ENCODE measurements at places on chromosomes 2 and 18.

- H3K4me1 ChIP-seq, result peaks cover 15% of the 10 kb centered on the region
- DNase-seq, result no peak
- H3K4me3 ChIP-seq, result no peak overlapping the region
- H3K27me3 ChIP-seq, result no peaks in the 10 kb centered on the region
These were observed 2.2 kb upstream of the IWS1 start for GRCh38 chr2:127528487-127528886.

DNA sequence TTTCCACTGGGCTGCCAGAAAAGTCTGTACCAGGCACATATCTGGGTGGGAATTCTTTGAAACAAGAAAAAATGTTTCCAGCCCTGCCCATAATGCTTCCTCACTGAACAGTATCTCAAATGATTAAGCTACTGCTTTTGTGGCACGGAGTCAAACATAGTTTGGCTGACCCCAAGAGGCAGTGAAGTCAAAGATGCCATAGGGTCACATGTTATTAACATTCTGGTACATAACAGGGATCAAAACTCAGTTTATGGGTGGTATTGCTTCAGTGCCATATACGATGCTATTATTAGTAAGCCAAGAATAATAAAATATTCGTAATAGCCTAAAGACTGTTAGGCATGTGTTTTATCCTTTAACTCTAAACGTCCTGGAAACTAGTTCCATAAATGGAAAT is 112.4 kb downstream of the FEZ2 start:
- H3K4me1 ChIP-seq, result no peaks in the 10 kb centered on the region
- no peak overlapping the region for H3K27ac ChIP-seq
- H3K36me3 ChIP-seq, result no peaks in the 10 kb centered on the region
- no peak overlapping the region for H3K4me3 ChIP-seq

GRCh38 chr2:23602116-23602515 is 217.1 kb downstream of the KLHL29 start:
- no peaks in the 10 kb centered on the region for H3K4me1 ChIP-seq
- DNase-seq, result no peak
- no peak overlapping the region for H3K4me3 ChIP-seq
- no peaks in the 10 kb centered on the region for H3K36me3 ChIP-seq
- H3K27ac ChIP-seq, result no peak overlapping the region

DNA sequence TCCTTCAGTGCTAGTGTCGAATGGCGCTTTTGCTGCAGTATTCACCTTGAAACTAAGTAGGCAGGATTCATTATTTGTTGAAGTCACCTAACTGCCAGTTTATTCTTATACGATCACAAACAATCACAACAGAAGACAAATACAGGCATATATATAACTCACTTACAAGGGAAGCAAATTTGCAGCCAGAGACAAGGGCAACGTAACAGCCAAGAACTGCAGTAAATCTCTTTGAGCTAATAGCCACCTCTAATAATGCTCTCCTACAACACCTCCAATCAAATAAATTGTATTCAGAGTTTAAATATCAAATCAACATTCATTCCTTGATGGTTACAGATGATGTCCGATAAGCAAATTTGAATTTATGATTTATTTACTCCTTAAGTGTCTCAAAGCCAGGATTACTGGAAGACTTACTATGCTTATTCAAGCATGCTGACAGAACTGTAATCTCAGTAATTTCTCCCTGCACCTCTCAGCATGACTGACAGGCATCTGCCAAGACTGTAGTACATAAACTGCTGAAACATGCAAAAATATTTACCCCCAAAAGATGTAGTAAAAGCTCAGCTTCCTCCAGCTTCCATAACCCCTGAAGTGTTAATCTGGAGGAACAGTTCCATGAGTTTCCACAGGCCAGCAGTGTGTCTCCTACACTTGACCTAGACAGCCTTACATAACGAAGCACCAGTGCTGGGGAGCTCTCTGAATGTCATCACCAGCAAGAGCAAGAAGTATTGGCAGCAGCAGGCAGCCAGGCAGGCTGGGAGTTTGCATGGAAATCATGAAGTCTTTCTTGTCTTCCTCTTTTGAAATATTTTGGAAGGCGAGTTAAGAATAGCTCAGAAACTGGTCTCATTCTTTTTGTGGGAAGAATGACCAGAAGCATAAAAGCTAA is 20.9 kb upstream of the SCN1A start:
- H3K27ac ChIP-seq, result no peak overlapping the region
- H3K4me1 ChIP-seq, result no peaks in the 10 kb centered on the region
- H3K27me3 ChIP-seq, result no peaks in the 10 kb centered on the region

DNA sequence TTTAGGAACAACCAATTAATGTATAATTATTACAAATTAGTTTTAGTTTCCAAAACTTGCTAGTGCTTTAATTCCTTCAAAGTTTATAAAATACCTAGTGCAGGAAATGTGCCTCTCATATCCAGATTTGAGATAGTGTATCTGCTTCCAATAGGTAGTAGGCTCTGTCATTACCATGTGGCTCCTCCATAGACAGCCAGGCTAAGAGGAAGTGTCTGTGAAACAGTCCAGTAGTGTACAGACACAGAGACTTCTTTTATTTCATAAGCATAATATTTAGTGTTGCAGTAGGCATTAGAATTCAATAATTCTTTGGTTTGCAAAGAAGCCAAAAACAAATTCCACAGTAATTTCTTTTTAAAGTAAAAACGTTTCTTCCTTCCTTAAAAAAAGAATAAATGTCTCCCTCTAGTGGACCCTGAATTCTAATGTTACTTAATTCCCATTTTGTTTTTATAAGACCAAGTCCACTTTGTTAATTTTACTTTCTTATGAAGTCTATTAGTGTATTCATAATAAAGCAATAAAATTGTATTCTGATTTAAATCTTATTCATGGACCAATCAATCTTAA is 101.2 kb downstream of the NEB start:
- H3K4me1 ChIP-seq, result peaks cover 22% of the 10 kb centered on the region
- no peaks in the 10 kb centered on the region for H3K36me3 ChIP-seq

DNA sequence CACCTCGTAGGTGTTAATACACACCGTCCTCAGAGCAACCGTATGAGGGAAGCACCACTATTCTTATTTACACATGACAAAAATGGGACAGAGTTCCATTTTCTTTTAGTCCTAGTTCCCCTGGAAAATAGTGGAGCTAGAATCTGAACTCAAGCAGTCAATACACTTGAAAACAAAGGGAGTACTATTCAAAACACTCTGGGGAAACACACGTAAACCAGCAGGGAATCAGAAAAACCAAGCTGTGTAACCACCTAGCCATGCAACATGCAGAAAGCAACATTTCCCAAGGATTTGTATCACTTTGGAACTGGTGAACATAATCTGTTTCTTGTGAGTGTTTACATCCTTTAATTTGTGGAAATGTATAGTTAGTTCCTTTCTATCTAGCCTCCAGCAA is 208.2 kb downstream of the UBE2E3 start:
- no peak overlapping the region for H3K27ac ChIP-seq
- no peak for DNase-seq
- no peak overlapping the region for H3K4me3 ChIP-seq
- no peaks in the 10 kb centered on the region for H3K36me3 ChIP-seq

GRCh38 chr2:119180892-119181291 is 22.3 kb upstream of the C1QL2 start:
- no peak overlapping the region for H3K4me3 ChIP-seq
- no peaks in the 10 kb centered on the region for H3K4me1 ChIP-seq
- no peaks in the 10 kb centered on the region for H3K27me3 ChIP-seq
- H3K36me3 ChIP-seq, result no peaks in the 10 kb centered on the region
- no peak for DNase-seq
- H3K27ac ChIP-seq, result no peak overlapping the region

GRCh38 chr2:16775899-16776231 is 110.2 kb upstream of the CYRIA start:
- H3K27me3 ChIP-seq, result no peaks in the 10 kb centered on the region
- H3K36me3 ChIP-seq, result no peaks in the 10 kb centered on the region
- no peak for DNase-seq
- H3K27ac ChIP-seq, result no peak overlapping the region
- H3K4me3 ChIP-seq, result no peak overlapping the region

DNA sequence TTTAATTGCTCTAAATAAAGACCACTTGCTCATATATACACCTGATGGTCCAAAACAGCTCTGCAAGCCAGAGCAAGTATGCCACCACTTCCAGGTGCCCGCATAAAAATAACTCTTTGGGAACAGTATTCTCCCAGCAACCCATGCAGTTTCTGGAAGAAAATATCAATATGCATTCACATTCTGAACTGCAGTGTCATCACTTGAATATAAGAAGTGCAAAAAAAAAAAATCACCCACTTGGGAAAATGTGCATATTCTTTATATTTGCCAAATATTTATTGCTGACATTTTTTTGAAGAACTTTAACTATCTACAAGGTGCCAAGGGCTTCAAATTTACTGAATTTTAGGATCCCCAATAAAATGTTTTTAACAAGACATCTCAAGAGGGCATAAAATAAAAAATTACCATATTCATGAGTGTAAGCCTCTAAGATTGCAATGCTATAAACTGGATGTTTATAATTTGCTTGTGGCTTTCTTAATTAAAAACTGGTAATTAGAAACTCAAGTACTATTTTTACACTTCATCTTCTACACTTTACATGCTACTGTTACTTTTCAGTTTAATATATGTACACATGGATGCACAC is 360.6 kb upstream of the HNRNPA3 start:
- H3K36me3 ChIP-seq, result no peaks in the 10 kb centered on the region
- no peak overlapping the region for H3K27ac ChIP-seq
- H3K27me3 ChIP-seq, result no peaks in the 10 kb centered on the region
- H3K4me1 ChIP-seq, result peaks cover 58% of the 10 kb centered on the region

DNA sequence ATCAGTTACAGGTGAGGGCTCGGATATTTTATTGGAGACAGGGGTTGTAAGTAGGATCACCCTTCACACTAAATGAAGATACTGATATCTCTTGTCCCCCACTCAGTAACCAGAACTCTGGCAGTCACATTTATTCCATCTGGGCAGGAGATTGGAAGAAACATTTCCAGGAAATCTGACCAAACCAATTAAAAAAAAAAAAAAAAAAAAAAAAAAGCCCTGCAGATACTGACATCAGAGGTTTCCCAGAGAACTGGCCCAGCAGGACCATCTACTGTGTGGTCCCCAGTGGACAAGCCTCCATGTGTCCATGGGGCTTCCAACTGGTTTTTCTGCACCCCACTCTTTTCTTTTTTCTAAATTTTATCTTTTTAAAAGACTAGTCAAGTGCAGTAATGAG is 41.3 kb downstream of the SH2D6 start:
- H3K4me3 ChIP-seq, result no peak overlapping the region
- no peaks in the 10 kb centered on the region for H3K4me1 ChIP-seq
- H3K27me3 ChIP-seq, result no peaks in the 10 kb centered on the region
- no peaks in the 10 kb centered on the region for H3K36me3 ChIP-seq

GRCh38 chr2:234249873-234250272 is 199.4 kb downstream of the SPP2 start:
- H3K27me3 ChIP-seq, result no peaks in the 10 kb centered on the region
- DNase-seq, result no peak
- H3K4me3 ChIP-seq, result no peak overlapping the region
- no peak overlapping the region for H3K27ac ChIP-seq

DNA sequence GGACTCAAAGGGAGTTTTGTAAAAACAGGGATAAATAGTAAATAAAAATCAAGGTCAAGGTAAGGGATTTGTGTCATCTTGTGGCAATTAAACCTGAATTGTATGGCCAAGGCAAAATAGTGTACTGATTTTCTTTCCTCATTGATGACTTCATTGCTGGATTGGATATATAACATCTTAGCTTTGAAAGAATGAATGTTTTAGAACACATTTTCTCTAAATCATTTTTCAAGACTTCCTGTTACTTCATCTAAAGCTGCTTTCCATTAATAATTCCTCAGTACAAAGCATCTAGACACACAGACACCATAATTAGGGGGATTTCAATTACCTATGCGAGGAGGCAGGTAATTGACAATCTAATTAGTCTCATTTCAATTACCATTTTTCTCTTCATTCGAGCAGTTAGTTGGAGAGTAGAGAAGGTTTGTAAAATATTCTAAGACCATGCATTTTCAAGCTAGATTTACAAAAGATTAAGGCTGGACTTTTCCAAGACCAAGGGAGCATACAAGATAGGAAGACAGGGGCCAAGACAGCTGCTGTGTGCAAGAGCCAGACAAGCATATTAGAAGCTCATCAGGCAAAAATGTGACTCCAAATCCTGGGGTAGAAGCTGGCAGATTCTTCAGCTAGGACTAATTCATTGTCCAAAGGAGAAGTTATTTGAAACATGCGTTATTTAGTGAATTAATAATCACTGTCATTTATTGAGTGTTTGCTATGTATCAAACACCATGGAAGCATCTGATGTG is 253.6 kb downstream of the EPHA4 start:
- DNase-seq, result no peak

- no peak overlapping the region for H3K4me3 ChIP-seq
- DNase-seq, result no peak
- H3K36me3 ChIP-seq, result peaks cover 84% of the 10 kb centered on the region
- peaks cover 12% of the 10 kb centered on the region for H3K4me1 ChIP-seq
- no peak overlapping the region for H3K27ac ChIP-seq
These were observed 8.4 kb downstream of the NCL start for GRCh38 chr2:231455890-231456289.

GRCh38 chr2:235414422-235414821 is 79.4 kb upstream of the AGAP1 start:
- no peaks in the 10 kb centered on the region for H3K36me3 ChIP-seq
- no peaks in the 10 kb centered on the region for H3K27me3 ChIP-seq
- no peak overlapping the region for H3K27ac ChIP-seq
- no peak overlapping the region for H3K4me3 ChIP-seq

- no peak overlapping the region for H3K27ac ChIP-seq
- no peak overlapping the region for H3K4me3 ChIP-seq
- H3K36me3 ChIP-seq, result no peaks in the 10 kb centered on the region
- H3K27me3 ChIP-seq, result no peaks in the 10 kb centered on the region
- H3K4me1 ChIP-seq, result no peaks in the 10 kb centered on the region
These were observed 195.4 kb upstream of the CWC22 start for GRCh38 chr2:180202467-180202951.

- no peaks in the 10 kb centered on the region for H3K36me3 ChIP-seq
- no peak overlapping the region for H3K4me3 ChIP-seq
- no peaks in the 10 kb centered on the region for H3K4me1 ChIP-seq
- no peaks in the 10 kb centered on the region for H3K27me3 ChIP-seq
- H3K27ac ChIP-seq, result no peak overlapping the region
These were observed 210.6 kb downstream of the SEPTIN10 start for GRCh38 chr2:109402980-109403840.

- H3K4me3 ChIP-seq, result no peak overlapping the region
- H3K27ac ChIP-seq, result no peak overlapping the region
- H3K4me1 ChIP-seq, result no peaks in the 10 kb centered on the region
- DNase-seq, result no peak
- H3K36me3 ChIP-seq, result no peaks in the 10 kb centered on the region
- H3K27me3 ChIP-seq, result no peaks in the 10 kb centered on the region
These were observed 163.2 kb downstream of the MTX2 start for GRCh38 chr2:176432434-176432833.

- H3K4me3 ChIP-seq, result no peak overlapping the region
- H3K27ac ChIP-seq, result no peak overlapping the region
- no peaks in the 10 kb centered on the region for H3K36me3 ChIP-seq
- DNase-seq, result no peak
- peaks cover 12% of the 10 kb centered on the region for H3K4me1 ChIP-seq
These were observed 45.6 kb downstream of the RAMP1 start for GRCh38 chr2:237904831-237905599.

DNA sequence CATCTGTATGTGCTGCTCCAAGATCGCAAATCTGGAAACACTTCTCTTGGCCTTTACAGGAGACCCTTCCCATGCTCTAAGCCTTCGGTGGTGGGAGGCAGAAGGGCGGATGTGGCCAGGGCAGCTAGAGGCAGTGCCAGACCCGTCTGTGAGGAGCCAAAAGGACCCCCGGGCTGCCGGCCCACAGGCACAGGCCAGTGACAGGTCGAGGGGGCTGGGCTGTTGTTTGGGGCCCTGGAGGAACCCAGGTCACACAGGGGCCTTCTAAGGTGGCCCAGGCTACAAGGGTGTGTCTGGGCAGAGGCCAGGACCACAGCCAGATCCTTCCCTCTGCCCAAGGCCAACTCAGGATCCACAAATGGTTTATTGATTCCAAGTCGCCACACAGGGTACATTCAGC is 49.4 kb downstream of the SLC66A2 start:
- H3K27me3 ChIP-seq, result no peaks in the 10 kb centered on the region
- no peak overlapping the region for H3K4me3 ChIP-seq
- H3K27ac ChIP-seq, result no peak overlapping the region
- H3K4me1 ChIP-seq, result no peaks in the 10 kb centered on the region
